Hypothalamus (tissue), 51 donors: ENCODE measurements at places on chromosomes 2 and 18.

DNA sequence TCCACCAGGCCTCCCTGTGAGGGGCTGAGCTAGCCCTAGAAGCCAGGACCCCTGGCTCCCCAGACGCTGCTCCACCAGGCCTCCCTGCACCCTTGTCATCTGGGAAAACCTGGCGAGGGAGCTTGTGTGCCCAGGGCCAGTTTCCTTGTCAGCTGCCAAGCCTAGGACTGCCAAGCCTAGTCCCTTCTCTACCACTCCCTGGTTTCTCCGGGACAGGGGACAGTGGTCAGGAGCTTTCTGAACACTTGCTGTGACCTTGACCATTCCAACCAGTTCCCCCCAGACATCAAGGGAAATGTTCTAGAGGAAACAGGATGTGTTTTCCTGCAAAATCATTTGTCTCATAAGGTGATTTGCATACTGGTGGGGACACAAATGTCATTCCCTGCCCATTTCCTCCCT, 41.3 kb upstream of the MRPL33 start:
- DNase-seq: no peak

DNA sequence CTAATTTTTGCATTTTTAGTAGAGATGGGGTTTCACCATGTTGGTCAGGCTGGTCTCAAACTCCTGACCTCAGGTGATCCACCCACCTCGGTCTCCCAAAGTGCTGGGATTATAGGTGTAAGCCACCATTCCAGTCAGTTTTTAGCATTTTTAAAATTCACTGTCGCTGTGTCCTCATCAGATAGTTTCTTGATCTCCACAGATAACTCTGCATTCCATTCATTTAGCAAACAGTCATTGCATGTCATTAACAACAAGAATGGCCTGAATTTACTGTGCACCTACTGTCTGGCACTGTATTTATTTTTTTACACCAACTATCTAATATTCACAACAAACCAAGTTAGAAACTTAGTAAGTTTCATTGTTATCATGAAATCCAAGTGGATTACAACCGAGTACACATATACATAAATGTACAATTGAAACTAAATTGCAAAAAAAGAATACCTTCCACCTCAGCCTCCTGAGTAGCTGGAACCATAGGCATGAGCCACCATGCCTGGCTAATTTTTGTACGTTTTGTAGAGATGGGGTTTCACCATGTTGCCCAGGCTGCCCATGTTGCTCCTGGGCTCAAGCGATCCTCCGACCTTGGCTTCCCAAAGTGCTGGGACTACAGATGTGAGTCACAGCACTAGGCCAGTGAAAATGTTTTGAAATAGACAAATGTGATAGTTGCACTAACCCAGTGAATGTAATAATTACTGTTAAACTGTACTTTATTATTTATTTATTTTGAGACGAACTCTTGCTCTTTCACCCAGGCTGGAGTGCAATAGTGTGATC, 4.3 kb downstream of the MCEE start:
- no peak for DNase-seq

DNA sequence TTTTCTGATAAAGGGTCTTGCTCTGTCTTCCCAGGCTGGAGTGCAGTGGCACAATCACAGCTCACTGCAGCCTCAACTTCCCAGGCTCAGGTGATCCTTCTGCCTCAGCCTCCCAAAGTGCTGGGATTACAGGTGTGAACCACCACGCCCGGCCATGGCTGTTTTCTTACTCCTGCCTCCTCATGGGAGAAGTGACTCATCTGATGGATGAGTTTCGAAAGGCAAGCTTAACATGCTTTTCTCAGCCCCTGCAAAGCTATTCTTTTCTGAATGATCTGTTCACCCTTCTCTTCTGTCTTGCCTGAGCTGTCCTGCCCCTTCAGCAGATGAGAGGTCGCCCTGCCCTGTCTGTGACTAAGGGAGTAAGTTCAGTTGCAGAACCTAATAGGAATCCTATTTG, 929 bp upstream of the CREG2 start:
- DNase-seq: no peak

DNA sequence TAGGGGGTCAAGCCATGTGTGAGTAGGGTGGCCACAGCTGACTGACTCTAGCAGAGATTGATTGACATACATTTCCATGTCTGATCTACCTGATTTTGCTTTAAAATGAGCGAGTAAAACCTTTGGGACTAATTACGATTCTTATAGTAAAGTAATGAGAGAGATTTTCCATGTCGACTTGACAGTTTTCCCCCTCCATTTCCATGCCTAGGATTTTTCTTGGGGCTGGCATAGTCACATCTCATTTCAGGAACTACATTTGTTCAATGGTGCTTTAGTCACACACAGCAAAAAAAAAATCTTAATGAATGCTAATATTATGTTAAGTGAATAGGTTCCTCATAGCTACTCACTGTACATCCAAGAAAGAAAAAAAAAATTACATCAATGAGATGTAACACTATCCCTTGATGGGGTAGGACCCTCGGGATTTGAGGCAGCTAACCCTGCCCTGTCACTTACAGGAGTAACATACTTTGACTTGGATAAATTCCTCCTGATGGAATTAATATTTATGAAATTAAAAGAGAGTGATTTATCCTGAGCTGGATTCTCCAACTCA, 690.9 kb downstream of the TDRD15 start:
- no peak for DNase-seq

GRCh38 chr18:21053127-21053526, 58.5 kb downstream of the ROCK1 start:
- no peak for DNase-seq

DNA sequence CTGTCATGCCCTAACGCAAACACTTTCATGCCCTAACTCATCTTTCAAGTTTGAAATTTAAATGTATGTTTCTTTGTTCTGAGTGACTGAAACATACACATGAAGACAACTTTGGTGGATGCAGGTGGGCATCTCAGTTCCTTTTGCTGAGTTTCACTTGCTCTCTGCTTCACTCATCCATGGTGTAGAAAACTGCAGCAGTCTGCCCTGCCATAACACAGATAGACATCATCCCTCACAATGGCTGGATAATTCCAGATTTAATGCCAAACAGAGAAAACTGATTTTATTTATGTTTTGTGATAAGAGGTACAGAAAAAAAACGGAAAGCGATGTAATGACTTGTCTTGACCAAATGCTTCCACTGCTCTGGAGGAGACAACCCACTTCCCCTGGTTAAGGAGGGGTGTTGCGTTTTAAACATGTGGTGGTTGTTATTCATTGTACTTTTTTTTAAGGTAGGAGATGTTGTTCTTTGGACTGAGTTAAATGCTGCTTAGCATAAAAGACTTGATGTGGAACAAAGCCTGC, 70.4 kb downstream of the RHBDD1 start:
- no peak for DNase-seq

GRCh38 chr18:58308463-58308862, 264.4 kb downstream of the NEDD4L start:
- no peak for DNase-seq

- DNase-seq: no peak
Observed at GRCh38 chr2:236127010-236127409, 41.2 kb downstream of the GBX2 start.

DNA sequence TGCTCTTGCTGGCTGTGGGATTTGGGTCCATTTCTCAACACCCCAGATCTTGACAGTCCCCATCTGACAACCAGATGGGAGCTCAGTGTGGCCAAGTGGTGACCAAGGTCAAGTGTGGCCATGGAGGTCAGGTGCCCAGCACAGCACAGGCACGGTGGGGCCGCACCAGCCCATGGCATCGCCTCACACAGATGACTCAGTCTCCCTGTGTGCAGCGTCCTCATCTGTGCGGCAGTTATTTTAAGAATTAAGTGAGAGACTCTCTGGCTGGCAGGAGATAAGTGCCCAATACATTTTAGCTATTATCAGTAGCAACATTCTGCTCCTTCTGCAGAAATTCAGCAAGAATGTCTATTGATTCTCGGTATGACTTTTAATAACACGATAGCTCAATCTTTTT, 167.2 kb downstream of the DDX1 start:
- no peak for DNase-seq

DNA sequence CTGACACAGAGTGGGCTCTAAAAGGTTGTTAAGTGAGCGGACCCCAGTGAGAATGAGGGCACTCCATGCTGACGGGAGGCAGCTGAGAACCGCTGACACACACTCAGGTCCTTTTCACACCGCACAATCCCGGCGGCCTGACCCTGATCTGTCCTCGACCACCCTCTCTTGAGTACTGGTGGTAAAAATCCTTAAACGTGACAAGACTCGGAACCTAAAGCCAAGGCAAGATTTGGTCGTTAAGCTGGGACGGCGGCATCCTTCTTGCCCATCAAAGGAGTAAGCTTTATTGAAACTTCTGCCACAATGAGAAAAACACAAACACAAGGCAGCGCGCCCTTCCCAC, 569 bp downstream of the TMX3 start:
- no peak for DNase-seq

DNA sequence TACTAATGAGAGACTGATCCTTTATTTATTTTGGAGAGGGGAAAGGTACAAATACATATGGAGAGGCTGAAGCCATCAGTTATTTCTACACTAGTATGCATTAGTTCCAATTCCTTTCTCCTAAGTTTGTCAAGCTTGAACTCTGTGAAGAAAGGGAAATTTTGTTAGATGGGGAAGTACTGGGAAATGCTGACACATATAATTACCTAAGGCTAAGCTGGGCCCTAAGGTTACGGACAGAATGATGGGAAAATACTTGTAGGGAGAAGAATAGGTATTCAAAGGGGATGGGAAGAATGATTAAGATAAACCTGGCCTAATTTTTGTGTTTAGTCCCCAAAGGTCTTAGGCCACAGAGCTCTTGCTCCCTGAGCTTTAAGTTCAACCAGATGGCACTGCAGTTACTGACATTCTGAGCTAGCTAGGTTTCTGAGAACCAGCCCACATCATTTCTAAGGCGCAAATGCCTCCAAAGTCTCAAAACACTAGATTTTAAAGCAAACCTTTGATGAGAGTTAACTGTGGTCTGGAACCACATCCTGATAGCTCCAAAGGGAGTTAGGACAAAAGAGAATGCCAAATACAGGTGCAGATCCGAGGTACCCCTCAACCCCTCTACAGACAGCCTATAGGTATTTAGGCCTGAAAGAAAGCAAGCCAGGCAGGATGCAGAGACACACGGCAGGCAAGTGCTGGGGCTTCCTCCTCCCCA, 2.7 kb downstream of the TMEM163 start:
- no peak for DNase-seq

- no peak for DNase-seq
Observed at GRCh38 chr2:54287532-54287931, 31.5 kb upstream of the TSPYL6 start.

- no peak for DNase-seq
Observed at GRCh38 chr2:51880153-51880552, 848.2 kb upstream of the NRXN1 start.

- DNase-seq: no peak
Observed at GRCh38 chr2:85797921-85798320, 44.1 kb downstream of the ATOH8 start.

DNA sequence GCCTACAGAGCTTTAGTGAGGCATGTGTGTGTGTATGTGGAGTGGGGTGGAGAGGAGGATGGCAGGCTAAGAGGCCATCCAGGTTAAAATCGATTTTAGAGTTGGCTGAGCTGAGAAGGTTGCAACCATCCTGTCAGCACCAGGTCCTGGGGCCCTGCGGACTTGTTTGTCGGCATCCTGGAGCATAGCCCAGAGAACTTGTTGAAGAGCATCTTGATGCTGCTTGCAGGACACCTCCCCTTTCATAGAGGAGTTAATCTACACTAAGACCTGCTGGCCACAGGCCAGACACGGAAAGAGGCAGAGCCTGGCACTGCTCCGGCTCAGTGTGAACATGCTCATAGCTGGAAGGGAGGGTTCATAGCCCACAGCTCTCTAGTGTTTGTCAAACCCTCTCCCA, 72.1 kb upstream of the RGPD5 start:
- DNase-seq: no peak

- no peak for DNase-seq
Observed at GRCh38 chr2:221571025-221571550, 1.0 kb downstream of the EPHA4 start.

GRCh38 chr2:111952871-111953452, 54.6 kb downstream of the MERTK start:
- no peak for DNase-seq

- no peak for DNase-seq
Observed at GRCh38 chr2:40303746-40304145, 148.1 kb downstream of the SLC8A1 start.

DNA sequence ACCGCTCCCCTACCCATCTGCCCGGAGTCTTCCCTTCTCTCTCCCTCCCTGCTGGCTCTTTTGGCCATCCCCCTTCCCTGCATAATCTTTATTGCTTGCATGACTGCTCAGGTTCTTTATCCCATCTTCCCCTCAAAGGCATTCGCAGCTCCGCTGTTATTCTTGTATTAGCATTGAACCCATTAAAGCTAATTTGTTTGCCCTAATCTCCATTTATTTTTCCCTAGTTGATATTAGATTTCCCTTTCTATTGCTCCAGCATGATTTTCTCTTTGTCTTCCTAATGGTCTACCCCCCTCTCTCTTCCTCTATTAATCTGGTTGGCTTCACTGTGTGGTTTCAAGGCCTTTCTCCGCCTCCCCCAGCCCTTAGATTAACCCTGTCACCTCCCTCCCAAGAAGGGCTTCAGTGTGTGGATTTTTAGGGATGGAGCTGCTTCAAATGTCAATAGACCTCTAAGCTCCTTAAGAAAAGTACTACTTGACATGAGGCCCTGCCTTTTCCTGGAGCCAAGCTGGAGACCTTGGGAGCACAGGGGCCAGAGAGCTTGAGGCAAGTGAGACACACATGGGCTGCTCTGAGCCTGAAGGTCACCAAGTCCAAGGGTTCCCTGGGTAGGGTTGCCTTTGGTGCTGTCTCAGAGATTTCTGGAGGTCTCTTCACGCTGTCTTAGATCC, 20.1 kb downstream of the PAX8 start:
- DNase-seq: no peak

DNA sequence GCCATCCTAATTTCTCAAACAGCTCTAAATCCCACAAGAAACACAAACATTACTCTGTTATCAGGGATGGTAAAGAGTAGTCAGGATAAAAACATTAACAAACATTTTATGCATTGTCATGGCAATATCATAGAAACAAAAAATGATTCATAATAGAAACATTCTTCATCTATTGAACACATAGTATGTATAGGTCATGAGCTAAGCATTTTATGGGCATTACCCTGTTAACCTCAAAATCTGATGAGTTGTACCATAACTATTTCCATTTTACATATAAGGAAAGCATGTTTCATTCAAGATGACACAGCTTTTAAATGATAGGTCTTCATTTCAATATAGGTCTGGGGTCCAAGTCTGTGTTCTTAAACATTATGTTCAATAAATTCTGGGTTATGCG, 344.9 kb downstream of the RND3 start:
- DNase-seq: no peak
